CD4-positive, alpha-beta memory T cell (primary cell): ENCODE measurements at places on chromosomes 5 and 9.

DNA sequence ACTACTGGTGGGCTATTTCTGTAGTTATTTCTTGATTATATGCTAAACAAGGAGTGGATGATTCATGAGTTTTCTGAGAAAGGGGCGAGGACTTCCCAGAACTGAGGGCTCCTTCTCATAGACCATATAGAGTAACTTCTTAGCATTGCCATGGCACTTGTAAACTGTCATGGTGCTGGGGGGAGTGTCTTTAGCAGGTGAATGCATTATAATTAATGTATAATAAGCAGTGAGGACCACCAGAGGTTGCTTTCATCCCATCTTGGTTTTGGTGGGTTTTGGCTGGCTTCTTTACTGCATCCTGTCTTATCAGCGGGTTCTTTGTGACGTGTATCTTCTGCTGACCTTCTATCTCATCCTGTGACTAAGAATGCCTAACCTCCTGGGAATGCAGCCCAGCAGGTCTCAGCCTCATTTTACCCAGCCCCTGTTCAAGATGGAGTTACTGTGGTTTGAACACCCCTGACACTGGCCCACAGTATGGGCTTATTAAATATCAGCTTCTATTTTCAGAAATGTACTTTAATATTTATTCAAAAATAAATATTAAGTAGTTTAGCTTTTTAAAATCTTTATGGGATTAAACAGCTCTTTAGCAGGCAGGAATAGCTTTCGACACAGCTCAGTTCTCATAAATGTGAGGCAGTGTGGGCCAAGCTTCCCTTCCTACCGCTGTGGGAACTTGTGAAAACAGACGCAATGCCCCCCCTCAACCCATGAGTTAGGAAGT is 44.4 kb downstream of the GALNT12 start:
- DNase-seq, result no peak

- DNase-seq, result no peak
Observed at GRCh38 chr9:125137200-125137599, 6.1 kb downstream of the SCAI start.

DNA sequence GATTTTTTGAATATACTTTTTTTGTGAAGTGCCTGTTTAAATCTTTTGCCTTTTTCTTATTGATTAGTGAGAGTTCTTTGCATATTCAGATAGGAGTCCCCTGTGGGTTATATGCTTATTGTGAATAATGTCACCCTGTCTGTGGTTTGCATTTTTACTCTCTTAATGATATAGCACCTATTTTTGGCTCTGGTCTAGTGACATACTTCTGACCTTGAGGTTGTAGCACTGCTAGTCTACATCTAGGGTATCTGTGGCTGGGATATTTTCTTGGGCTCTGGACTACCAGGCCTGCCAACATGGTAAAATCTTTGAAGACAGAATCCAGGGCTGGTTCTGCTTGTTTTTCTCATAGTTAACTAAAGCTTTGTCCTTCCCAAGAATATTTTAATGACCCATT is 13.5 kb upstream of the NKX2-5 start:
- no peak for DNase-seq

DNA sequence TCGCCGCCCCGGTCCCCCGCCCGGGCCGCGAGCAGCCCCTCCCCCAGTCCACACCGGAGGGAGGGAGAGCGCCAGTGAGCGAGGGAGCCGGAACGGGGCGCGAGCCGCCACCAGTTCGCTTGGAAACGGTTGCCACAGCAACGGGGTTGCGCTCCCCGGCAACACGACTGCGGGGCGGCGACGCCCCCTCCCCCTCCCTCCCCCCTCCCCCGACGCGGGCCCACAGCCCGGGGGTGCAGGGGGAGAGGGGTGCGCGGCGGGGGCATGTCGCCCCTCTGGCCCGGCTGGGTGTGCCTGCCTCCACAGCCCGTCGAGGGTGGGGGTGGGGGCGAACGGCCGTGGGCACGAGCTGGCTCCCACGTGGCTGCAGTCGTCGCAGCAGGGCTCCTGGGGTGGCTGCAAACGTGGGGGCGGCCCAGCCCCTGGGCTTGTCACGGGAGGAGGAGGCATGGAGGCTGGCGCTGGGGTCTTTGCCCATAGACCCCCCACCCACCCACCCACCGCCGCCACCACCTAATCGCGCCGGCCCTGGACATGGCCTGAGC is 524 bp downstream of the PRR7 start:
- DNase-seq, result peak; percentile 89

DNA sequence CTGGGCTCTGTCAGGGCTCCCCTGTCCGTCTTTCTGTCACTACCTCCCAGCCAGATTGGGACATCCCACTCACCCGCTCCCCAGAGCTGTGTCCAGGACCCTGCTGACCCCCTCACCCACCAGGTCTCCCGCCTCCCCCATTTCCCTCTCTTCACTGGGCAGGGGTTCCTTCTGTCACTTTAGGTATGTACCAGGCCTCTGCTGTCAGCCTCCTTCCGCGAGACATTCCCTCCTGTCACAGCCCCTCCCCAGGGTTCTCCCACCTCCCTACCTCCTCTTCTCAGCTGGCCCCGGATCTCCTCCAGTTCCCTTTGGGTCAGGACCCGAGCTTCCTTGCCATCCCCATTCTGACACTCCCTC is 488 bp downstream of the POLR1E start:
- no peak for DNase-seq

DNA sequence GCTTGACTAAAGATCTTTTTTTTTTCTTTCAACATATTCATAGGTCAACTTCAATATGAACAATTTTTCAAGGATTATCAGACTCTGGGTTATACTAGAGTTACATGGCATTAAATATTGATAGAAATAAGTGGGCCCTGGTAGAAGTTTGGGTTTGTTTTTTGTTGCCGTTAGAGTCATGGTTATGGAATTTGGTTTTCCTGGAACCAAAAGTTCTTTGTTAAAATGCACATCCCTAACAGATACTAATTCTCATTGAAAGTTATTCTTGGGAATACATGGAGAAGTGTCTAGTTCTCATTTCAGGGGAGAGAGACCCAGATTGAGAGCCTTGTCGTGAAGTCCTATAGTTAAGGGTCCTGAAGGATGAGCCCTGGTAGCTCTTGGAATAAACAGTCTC is 124.9 kb downstream of the FGF1 start:
- DNase-seq, result no peak

GRCh38 chr5:148912146-148912545 is 85.7 kb downstream of the ADRB2 start:
- no peak for DNase-seq

DNA sequence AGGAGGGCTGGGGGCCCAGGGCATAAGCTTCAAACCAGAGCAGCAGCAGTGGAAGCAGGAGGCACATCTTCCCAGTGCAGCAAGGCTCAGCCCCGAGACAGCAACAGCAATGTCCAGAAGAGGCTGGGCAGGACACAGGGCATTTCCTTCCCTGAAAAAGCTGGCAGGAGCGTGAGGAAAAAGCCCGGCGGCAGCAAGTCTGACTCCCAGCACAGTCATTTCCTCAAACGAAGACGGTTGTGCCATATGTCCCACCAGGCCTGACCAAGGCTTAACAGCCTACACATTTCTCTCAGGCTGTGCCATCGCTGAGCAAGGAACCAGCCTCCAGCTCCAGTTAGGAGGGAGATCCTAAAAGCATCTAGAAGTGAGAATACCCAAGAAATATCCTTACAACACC is 74.5 kb downstream of the APTX start:
- DNase-seq, result no peak

DNA sequence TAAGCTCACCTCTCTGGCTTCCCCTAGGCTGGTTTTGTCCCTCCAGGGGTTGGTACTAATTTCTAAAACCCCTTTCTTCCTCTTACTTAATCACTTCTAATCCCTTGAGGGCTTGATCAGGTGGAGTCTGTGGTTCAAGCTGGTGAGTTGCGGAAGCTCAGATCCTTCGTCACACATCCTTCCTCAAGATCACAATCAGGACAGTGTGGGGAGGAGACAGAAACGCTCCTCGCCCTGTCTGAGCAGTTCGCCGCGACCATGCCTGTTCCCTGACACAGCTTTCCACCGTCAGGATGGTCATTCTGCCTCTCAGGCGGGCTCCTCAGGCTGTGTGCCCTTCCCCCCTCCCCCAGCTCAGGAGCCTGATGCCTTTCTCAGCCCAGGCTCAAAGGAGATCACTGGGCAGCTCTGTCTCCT is 24.3 kb downstream of the CPLX2 start:
- peak; percentile 69 for DNase-seq

DNA sequence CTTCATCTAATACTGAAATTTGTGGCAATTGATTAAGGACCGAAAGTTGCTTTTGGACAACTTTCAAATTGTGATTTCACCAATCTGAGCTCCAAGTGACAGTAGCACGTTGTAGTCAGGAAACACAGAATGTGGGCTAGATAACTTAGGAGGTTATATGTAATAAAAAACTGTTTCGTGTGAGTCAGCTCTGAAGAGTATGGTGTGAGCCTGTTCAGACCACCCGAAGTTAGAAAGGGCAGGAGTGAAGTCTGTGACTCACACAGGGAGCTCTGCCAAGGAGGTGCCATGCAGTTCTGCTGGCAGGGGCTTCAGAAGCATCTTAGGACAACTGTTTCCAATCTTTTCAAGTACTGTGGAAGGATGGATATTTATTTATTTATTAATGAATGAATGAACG is 16.4 kb upstream of the ZBTB34 start:
- no peak for DNase-seq

DNA sequence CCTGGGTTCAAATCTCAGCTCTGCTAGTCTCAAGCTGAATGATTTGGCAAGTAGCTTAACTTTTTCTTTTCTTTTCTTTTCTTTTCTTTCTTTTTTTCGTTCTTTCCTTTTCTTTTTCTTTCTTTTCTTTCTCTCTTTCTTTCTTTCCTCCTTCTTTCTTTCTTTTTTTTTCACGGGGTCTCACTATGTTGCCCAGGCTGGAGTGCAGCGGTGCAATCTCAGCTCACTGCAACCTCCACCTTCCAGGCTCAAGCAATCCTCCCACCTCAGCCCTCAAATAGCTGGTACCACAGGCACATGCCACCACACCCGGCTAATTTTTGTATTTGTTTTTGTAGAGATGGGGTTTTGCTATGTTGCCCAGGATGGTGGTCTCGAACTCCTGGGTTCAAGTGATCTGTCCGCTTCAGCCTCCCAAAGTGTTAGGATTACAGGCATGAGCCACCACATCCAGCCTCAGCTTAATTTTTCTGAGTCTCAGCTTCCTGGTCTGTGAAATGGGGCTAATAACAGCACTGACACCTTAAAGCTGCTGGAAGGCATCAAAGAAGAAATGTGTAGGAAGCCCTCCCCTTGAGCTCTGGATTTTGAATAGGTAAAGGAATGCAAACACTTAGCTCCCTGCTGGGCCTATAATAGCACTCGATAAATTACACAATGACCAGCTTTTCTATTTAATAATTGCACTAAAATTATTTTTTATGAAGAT is 17.5 kb upstream of the PPARGC1B start:
- DNase-seq, result no peak

DNA sequence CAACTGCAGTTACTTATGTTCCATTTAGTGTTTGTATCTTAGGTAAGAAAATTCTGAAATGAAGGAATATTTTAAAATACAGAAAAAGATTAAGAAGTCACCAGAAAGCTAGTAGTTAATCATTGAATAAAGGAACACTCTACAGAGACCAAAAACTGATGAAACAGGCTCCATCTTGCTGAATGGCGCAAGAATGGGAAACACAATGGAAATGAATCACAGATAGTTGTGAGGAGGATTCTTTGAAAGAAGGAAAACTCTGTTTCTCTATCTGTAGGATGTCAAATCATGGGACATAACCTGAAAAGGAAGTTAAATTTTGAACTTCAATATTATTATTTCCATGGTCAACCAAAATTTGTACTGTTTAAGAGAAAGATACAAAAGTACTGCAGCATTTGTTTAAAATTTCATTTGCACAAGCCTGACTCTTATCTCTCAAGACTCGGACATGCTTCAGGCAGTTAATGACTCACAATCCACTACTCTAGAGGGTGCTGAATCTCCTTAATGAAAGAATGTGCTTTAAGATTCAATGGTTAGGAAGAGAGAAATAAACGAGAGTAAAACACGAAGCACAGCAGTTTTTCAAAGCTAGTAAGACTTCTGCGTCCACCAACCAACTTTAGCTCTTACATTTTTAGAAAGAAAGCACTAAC is 1064.4 kb upstream of the DMAC1 start:
- no peak for DNase-seq

DNA sequence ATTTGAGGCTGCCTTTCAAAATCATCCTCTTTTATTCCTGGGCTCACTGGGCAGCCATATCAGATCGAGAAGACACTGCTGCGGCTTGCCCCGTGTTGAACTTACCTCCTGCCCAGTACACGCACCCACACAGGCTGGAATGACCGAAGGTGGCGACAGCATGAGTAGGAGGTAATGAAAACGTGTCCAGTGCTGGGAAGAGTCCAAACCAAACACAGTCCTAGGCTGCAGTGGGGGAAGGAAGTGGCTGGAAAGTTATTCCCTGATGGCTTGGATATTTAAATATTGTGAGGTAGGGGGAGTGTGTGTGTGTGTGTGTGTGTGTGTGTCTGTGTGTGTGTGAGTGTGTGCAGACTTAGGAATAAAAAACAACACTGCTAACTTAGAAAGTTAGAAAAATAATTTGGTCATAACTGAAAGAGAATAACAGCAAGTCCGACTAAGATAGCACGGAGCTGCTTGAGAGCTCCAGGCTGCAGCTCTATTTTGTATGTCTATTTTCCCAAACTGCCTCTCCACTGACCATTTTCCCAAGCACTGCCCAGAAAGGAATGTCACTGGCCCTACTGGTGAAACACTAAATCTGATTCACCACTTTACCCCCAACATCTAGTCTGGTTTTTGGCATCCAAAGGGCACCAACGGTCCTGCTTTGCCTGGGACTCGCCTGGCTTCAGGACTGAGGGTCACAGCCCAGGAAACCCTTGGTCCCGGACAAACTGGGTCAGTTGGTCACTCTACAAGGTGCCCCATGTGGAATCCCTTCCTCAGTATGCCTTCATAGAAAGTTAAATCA is 41.2 kb downstream of the ANKH start:
- no peak for DNase-seq

GRCh38 chr5:176610435-176610773 is 448 bp upstream of the GPRIN1 start:
- DNase-seq, result no peak

DNA sequence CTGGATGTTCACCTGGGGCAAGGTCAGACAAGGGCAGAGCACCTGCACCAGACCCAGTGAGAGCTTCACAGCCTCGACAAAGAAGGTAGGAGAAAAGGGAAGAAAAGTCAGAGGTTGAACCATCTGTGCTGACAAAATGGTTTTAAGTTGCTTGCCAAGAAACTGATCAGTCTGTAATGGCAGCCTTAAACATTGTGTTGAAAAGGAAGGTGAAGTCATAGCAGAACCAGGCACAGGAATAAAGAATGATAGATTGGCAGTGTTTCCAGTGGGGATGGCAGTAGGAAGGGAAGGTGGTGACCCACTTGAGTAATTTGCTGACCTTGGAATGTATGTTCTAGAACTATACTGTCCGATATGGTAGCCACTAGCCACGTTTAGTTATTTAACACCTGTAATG is 34.2 kb downstream of the HTR4 start:
- no peak for DNase-seq

- DNase-seq, result no peak
Observed at GRCh38 chr5:114581136-114581535, 219.3 kb downstream of the KCNN2 start.
